ENCODE measurements at places on chromosomes 3 and 15.
A peak's percentile ranks its signal among the peaks of the same experiment; 100 is the strongest.

DNA sequence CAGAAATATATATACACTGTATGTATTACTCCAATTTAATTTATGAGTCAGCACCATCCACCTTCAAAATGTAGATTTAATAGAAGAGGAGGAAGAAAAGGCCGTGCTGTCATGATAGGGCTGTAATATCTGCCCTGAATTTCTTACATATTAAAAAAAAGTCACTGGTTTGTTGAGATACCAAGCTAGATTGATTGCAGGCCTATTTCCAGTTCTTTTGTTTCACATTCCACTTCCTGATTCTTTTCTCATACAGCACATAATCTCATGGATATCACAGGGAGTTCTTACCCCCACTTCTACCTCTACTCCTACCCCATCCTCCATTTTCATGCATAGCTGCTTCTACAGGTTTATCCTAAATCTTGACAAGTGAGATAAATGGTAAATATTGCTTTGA, 290.3 kb downstream of the ZBTB20 start:
- no peak for DNase-seq
- H3K4me3 ChIP-seq = no peak overlapping the region
- no peaks in the 10 kb centered on the region for H3K36me3 ChIP-seq
- H3K4me1 ChIP-seq = no peaks in the 10 kb centered on the region
- no peaks in the 10 kb centered on the region for H3K27me3 ChIP-seq

GRCh38 chr15:43144512-43144911, 11.1 kb downstream of the TMEM62 start:
- no peak for DNase-seq
- peak overlapping the region; percentile 33 for H3K4me3 ChIP-seq
- no peak overlapping the region for H3K27ac ChIP-seq
- H3K27me3 ChIP-seq = no peaks in the 10 kb centered on the region
- peaks cover 45% of the 10 kb centered on the region for H3K36me3 ChIP-seq

DNA sequence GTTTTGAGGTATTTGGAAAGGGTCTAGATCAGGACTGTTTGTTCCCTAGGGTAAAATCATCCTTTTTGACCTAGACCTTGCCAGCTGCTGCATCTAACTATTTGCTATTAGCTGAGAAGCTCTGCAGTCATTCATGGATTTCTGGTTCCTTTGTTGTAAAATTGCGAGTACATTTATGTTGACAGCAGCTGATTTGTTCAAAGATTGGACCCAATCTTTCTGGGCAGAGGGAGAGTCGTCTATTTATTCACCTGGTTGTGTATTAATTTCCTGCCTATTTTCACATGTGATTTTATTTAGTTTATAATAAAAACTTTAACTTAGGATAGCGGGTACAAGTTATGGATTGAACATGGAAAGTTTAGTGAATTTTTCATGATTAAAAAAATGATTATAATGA, 236.3 kb downstream of the CNTN4 start:
- no peaks in the 10 kb centered on the region for H3K36me3 ChIP-seq
- no peaks in the 10 kb centered on the region for H3K27me3 ChIP-seq
- H3K27ac ChIP-seq = no peak overlapping the region
- no peak for DNase-seq
- H3K4me3 ChIP-seq = no peak overlapping the region
- no peaks in the 10 kb centered on the region for H3K4me1 ChIP-seq

DNA sequence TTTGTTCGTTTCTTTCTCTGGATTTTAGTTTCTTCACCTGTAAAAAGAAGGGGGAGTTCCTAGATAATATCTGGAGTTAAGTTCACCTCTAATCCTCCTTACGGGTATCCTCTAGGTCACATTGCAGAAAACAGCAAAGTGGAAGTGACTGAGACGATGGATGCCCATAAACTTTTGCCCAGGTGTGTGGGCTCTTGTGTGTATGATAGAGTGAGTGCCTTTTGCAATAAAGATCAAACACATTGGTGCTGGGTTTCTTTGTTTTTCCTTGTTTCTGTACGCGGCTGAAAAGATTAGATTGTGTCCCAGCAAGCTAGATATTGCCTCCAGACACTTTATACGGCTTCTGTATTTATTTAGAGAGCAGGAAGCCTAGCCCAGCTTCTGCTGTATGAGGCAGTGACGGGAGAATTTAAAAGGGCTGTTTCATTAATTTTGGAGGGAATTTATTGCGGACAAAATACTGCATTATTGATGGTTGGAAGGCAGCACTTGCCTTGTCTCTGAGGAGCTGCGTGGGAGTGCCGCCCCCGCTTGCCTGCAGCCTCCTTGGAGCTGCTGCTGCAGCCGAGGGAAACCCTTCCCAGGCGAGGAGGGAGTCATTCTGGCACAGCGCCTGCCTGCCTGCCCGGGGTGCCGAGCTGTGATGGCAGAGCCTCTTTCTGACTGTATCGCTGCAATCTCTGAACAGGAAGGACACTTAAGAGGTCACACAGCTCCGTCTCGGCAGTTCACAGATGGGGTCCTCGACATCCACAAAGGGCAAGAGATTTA, 38.5 kb downstream of the PYDC2 start:
- H3K4me1 ChIP-seq = no peaks in the 10 kb centered on the region
- H3K36me3 ChIP-seq = no peaks in the 10 kb centered on the region
- no peak overlapping the region for H3K27ac ChIP-seq
- no peaks in the 10 kb centered on the region for H3K27me3 ChIP-seq
- no peak for DNase-seq

DNA sequence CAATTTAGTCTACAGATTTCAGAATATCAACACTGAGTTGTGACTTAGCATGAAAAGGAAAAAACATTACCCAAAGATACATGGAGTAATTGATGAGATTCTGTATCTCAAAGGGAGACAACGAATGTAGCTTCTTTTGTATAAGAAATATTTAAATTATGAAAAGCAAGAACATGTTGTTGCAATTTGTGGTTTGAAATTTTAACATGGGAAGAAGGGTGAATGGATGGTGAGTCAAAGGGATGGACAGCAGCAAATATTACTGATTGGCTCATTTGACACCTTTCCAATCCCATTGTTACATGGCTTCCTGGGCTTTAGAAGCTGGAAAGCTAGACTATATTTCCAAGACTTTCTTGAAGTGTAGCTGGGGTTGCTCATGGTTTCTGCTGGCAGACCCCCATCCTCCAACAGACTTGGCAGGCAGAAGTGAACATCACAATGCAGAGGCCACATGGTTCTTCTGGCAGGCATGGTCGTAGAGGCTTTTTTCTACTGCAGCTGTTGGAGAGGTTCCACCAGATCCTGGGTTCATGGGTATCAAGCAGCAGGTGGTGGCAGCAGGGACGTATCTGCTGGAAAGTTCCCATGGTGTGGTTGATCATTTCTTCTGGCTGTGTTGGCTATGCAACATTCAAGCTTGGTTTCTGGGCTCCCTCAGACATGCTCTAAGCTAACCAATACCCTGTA, 47.2 kb upstream of the KPNA4 start:
- H3K4me3 ChIP-seq = no peak overlapping the region
- no peak overlapping the region for H3K27ac ChIP-seq
- H3K36me3 ChIP-seq = no peaks in the 10 kb centered on the region
- H3K4me1 ChIP-seq = no peaks in the 10 kb centered on the region
- DNase-seq = no peak

GRCh38 chr15:48865370-48866079, 12.4 kb upstream of the EID1 start:
- no peaks in the 10 kb centered on the region for H3K4me1 ChIP-seq
- no peak overlapping the region for H3K27ac ChIP-seq
- no peaks in the 10 kb centered on the region for H3K36me3 ChIP-seq
- H3K27me3 ChIP-seq = peaks cover 18% of the 10 kb centered on the region
- DNase-seq = no peak

DNA sequence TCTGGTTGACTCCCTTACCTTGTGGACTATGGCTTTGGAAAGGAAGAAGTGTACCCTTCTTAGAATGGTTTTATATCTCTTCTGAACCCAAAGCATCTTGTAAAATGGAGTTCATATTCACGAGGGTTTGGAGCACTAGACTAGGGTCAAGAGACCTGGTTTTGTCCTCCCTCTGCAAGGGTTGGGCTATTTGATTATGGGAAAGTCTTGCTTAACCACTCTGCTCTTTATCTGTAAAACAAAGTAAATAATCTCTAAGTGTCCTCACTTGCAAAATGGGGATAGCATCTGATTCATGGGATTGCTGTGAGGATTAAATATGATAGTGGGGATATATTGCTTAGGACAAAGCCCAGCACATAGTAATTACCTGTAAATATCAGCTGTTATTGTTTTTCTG, 17.9 kb upstream of the SLC2A2 start:
- peaks cover 10% of the 10 kb centered on the region for H3K27me3 ChIP-seq
- no peak overlapping the region for H3K27ac ChIP-seq
- H3K4me1 ChIP-seq = no peaks in the 10 kb centered on the region
- no peak overlapping the region for H3K4me3 ChIP-seq
- no peaks in the 10 kb centered on the region for H3K36me3 ChIP-seq

- no peaks in the 10 kb centered on the region for H3K36me3 ChIP-seq
- H3K4me1 ChIP-seq = no peaks in the 10 kb centered on the region
- no peak overlapping the region for H3K27ac ChIP-seq
- H3K4me3 ChIP-seq = no peak overlapping the region
- no peaks in the 10 kb centered on the region for H3K27me3 ChIP-seq
- no peak for DNase-seq
Measured at GRCh38 chr3:128006061-128007032, 45.9 kb upstream of the SEC61A1 start.

DNA sequence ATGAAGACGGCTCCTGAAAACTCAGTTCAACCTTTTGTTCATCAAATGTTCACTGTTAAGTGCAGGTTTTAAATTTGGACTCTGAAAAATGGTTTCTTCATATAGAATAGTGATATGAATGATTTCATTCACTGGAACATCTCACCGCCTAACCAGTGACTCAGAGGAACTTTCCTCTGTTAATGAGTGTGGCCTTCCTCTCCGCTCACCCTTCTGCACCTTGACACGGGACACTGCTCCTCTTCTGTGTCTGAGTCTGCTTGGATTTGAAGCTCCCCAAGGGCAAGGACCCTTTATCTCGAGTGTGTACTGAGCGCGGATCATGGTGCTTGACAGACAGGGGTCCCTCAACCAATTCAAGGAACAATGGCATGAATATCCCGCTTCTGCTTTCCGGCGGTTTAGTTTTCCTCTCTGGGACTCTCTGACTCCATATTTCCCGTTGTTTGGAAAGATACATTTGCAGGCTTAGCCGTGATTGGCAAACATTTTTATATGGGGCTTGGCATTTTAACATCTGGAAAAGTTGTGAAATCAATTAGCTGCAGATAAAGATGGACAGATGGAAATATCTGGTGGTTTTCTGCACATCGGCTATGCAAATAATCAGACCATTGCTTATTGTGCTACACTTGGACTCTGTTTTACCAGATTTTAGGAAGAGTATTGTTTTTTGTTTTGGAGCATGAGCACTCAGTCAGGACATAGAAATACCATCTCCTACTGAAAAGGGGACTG, 20.9 kb downstream of the KBTBD8 start:
- H3K4me1 ChIP-seq = peaks cover 3% of the 10 kb centered on the region
- no peak overlapping the region for H3K4me3 ChIP-seq
- no peaks in the 10 kb centered on the region for H3K27me3 ChIP-seq

Measured in CD4-positive, CD25-positive, alpha-beta regulatory T cell (primary cell).